ENCODE measurements at places on chromosomes 5 and 9. TPM values are rescaled to one million over a fixed set of nuclear protein-coding genes. Genes with fewer than 3 reads are reported as not detected.

- DNase-seq, result no peak
These were observed 266.2 kb upstream of the CYLC2 start for GRCh38 chr9:102728946-102729345.

DNA sequence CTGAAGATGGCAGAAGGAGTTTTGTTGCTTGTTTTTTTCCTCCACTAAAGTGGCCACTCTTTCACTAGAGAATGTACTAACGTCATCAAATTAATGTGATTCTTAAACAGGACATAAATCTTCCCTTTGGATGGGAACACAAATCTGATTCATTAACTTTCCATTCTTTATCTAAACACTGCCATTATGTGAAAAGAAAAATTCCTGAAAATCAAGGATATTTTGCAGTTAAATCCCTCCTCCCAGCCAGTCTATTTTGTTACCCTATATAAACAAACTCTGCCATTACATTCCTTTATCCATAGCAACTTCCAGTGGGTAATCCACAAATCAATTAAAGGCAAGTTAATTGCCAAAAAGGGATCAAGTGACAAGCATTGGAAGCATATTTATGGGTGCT, 546.5 kb downstream of the PDE4D start:
- peak; percentile 79 for DNase-seq

GRCh38 chr9:91191411-91192380, 170.0 kb downstream of the AUH start:
- DNase-seq, result no peak

DNA sequence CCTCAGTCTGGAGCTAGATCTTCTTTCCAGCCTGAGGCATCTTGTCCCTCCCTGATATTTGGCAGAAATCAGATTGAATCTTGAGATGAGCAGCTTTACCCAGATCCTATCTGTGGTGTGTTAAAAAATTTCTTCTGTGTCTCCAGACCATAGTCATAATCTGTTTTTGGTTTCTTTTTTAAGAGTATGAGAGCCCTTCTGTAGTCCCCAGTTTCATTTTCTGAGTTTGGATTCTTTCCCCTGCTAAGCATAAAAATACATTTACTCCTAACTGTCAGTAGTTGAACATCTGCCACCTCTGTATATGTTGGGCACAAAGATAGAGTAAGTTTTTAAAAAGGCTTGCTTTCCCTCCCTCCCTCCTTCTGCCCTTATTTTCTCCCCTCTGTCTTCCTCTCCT, 137.7 kb downstream of the CNTLN start:
- DNase-seq, result no peak

GRCh38 chr9:102072059-102072764, 333.8 kb upstream of the GRIN3A start:
- no peak for DNase-seq

DNA sequence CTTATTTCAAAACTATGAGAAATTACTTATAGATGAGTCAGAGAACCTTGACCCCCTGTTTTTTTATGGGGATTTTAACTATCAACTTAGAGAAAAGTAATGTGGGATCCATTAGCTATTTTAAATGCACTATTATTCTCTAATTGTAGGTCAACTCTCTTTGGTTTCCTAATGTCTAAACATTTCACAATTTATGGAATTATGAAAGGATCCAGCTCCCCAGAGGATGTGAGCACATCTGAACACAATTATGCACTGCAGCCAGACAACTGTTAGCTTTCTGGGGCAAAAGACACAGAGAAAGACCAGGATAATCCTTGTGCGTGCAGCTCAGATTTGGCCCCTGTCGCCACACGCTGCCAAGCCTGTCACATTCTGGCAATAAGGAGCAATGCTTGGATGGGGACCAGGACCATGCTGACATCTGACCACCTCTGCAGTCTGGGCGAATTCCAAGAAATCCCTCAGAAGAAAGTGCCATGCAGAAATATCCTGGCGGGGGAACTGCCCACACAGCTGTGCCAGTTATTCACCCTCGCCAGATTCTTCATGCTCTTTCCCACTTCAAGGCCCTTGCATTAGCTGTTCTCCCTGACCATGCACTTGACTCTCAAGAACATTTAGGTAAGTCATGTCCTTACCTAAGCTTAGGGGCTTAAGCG, 22.2 kb upstream of the CMBL start:
- DNase-seq, result peak; percentile 91

DNA sequence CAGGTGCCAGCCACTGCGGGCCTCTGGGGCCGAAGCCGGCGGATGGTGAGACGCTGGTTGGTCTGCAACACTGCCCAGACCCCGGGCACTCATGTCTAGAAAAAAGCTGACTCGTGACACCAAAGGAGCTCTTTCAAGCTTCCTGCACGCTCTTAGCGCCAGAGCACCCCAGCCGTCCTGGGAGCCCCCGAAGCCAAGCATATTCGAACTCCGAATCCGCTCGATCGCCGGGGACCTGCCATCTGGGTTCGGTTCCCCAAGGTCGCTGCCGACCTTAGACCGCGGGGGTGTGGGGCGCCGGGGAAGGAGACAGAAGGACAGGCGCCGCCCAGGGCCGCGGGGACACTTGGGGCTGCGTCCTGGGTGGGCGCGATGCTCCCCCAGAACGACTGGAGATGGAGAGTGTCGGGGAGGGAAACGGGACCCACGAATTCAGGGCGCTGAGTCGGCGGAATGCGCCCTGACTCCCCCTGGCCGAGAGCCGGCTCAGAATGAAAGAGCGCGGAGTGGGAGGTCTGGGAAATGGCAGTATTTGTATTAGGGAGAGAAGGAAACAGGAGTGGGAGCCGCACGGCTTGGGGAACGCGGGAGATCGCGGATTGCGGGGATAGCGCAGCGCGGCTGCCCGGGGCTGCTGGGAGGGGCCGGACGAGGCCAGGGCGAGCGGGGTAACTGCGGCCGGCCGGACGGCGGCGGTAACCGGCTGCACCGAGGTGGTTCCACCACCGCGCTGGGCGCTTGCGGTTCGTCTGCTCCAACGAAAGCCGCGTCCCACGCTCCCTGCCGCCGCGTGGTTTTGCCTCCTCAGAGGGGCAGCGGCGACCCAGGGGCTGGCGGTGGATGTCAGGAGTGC, 20.1 kb upstream of the MARCHF6 start:
- DNase-seq, result peak; percentile 41

- DNase-seq, result no peak
These were observed 86.7 kb downstream of the STK32A start for GRCh38 chr5:147321569-147321968.

- peak; percentile 3 for DNase-seq
These were observed 38.2 kb upstream of the SLCO6A1 start for GRCh38 chr5:102537011-102537410.

DNA sequence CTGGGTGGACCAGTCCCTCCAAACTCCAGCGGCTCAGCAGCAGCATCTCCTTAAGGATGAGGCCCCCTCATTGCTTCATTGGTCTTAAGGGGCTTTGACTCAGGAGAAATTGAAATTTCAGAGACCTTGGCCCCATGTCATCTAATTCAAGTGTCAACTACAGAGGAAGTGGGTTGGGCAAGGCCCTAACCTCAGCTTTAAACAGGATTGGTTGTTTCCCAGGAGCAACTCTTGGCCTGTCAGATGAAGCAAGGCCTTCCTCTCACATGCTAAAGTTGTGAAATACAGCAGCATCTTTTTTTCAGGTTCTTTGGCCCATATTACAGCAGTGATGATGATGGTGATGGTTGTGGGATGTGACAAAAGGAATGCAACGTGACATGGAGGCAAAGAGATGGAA, 348.3 kb downstream of the ICE1 start:
- DNase-seq, result no peak

- no peak for DNase-seq
These were observed 281 bp upstream of the HSD17B4 start for GRCh38 chr5:119452060-119452372.

GRCh38 chr9:87613265-87614111, 112.4 kb upstream of the CTSL start:
- peak; percentile 47 for DNase-seq

DNA sequence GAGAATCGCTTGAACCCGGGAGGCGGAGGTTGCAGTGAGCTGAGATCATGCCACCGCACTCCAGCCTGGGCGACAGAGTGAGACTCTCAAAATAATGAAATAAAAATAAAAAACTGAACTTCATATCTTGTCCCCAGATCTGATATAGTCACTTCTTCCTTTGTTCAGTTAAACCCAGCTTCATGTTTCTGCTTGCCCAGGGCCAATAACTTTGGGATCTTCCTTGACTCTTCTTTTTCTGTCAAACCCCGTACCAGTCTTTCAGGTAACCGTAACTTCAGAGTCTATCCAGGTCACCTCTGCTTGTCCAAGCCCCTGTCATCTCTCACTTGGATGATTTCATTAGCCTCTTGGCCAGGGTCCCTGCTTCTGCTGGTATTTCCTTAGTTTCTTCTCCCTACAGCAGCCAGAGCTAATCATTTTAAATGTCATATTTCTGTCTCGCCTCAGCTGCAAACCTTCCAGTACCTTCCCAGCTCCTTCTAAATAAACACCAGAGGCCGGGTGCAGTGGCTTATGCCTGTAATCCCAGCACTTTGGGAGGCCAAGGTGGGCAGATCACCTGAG, 19.7 kb upstream of the ABL1 start:
- DNase-seq, result peak; percentile 27

- DNase-seq, result no peak
These were observed 274.6 kb upstream of the IRX4 start for GRCh38 chr5:2157372-2157771.

- DNase-seq, result peak; percentile 89
These were observed 53.9 kb downstream of the RAI14 start for GRCh38 chr5:34709861-34710673.

- DNase-seq, result no peak
These were observed 577.5 kb upstream of the WWC1 start for GRCh38 chr5:167713896-167714295.

DNA sequence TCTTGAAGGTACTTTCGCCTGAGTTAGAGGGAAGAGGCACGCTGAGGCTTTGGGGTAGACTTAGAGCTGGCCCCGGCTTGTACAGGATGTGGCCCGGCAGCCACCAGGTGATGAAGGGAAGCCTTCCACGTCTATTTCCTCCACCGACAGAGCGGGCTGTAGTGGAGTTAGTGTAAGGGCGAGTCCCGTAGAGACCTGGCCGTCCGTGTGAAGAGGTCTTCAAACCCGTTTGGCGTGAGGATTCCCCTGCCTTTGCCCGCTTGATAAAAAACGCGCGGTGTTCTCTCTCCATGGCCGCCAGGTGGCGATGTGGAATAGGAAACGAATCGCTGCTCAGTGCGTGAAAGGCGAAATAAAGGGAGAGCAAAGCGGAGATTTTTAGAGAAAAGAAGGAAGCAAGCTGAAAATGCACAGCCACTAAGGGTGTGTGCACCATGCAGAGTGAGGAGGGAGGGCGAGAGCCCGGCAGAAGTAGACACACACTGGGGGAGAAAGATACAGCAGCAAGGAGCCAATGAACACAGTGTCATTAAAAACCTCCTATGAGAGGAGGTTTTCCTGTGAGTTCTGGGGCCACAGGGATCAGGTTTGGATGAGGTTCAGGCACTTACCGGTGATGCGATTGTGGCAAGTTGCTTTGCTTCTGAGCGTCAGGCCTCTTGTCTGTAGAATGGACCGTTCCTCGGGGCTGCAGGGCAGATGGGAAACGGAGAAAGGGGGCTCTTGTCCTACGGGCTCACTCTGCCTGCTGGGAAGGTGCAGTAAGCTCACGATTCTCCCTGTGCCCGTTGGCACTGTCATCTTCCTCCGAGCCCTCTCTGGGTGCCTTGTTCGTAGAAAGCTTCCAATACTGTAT, 34.2 kb downstream of the STC2 start:
- peak; percentile 82 for DNase-seq

DNA sequence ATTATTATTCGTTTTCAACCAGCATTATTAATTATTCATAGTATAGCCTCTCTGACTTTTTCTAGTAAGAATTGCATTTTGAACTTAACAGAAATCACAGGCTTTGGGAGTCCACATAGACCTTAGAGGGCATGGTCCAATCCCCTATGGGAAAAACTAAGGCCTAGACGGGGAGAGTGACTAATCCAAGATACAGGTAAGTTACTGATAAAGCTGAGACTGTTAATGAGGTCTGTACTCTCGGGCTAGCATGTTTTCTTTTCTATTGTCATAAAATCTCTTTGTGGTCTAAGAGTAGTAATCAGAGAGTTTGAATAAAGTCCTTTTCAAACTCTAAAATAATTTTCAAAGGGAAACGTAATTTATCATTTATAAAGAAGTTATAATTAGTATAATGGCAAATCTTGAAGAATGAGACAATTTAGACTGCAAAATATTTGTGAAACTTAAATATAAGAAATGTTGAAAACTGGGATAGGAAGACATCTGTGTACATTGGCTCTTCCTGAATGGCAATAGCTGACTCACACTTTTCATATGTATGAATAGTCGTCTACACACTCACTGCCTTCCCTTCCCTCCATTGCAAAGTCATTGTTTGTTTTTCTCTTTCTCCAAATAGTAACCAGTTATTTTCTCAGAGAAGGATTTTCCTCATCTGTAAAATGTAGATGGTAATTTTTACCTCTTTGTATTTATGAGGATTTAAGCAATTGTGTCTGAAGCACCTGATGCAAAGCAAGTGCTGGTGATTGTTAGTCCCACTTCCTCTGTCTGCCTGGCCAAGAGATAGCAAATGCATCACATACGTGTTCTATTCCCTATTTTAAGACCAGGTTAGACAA, 207.9 kb upstream of the CD180 start:
- DNase-seq, result no peak

DNA sequence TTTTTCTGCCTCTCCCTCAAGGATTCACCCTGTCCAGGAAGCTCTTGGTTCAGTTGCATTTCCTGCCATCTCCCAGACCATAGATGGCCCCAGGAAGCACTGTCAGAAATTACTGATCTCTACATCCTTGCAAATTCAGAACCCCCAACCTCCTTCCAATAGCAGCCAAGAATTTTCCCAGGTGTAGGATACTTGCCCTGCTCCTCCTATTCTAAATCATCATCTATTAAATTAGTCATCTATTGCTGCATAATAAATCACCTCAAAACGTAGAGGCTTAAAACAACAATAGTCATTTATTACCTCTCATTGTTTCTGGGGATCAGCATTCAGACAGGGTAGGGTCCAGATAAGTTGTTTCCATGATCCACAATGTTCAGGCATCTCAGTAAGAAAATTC, 26.1 kb upstream of the ADRA1B start:
- no peak for DNase-seq

Gene PCDHB9
- total RNA-seq, result 1.6 TPM

Gene CDO1
- 0.05 TPM for total RNA-seq

Gene SCAI
- total RNA-seq, result 3.0 TPM

Gene TBCA
- total RNA-seq, result 211 TPM

Gene TCF7
- total RNA-seq, result 5.2 TPM

Gene TMEM232
- total RNA-seq, result 0.22 TPM

Gene TRPM3
- total RNA-seq, result not detected

Gene NUTM2F
- not detected for total RNA-seq

Gene DBH
- total RNA-seq, result not detected

Gene SYK
- not detected for total RNA-seq

Gene SPINK4
- total RNA-seq, result not detected

Gene NDUFB6
- total RNA-seq, result 179 TPM

Data from M059J (cell line).